ENCODE measurements at places on chromosomes 12 and 14.

DNA sequence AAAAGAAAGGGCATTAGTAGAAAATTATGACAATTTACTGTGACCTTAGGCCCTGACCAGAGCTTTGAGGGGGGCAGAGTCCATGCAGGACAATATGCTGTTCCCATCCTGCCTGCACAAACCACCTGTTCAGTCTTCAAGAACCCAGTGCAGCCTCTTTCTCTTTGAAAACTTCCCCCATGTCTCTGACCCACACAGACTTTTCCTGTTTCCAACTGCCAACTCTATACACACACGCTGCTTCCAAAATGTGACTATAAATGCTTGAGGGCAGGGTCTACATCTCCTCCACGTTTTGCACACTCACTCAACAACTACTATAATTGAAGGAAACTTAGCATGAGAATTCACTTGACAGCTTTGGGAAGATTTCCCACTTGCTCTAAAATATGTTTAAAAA, 36.6 kb upstream of the SYCP3 start:
- peak; percentile 74 for DNase-seq

- no peak for DNase-seq
Measured at GRCh38 chr14:32933629-32934072, 5.0 kb upstream of the NPAS3 start.

DNA sequence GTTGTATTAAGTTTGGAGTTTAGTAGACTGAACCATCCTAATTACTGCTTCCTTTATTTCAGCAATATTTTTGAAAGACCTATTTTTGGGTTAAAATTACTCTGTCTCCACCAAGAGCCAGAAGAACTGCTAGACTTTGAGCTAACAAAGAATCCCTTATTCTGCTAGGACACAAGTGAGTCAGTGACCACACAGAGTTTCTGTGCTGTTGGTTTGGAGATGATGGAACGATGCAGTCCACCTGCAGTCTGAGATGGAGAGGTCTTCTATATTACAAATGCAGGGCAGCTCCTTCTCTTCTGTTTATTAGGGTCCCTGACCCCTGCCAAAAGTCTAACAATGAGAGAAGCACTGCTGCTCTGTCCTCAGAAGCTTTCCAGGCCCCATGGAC, 6.7 kb upstream of the STXBP6 start:
- DNase-seq = no peak

GRCh38 chr12:93567174-93567573, 5.3 kb upstream of the SOCS2 start:
- no peak for DNase-seq

- no peak for DNase-seq
Measured at GRCh38 chr12:107032266-107032665, 45.3 kb upstream of the MTERF2 start.

DNA sequence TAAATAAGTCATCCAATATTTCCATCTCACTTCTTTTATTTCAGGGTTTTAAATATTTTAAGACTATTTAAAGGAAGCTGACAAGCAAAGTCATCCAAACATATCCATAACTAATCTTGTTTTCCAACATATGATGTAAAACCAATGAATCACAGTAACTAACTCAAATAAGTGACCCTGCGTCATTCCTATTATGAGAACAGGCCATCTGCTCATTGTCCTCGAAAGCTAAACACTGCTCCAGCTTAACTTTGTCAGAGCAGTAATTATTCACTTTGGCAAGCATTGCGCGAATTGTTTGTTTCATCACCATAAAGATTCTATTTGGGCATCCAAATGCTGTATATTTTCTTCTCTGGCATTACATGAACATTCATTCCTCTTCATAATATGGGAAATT, 99.1 kb downstream of the CAPZA3 start:
- DNase-seq = no peak

- DNase-seq = no peak
Measured at GRCh38 chr14:21215130-21215878, 53.9 kb downstream of the HNRNPC start.

DNA sequence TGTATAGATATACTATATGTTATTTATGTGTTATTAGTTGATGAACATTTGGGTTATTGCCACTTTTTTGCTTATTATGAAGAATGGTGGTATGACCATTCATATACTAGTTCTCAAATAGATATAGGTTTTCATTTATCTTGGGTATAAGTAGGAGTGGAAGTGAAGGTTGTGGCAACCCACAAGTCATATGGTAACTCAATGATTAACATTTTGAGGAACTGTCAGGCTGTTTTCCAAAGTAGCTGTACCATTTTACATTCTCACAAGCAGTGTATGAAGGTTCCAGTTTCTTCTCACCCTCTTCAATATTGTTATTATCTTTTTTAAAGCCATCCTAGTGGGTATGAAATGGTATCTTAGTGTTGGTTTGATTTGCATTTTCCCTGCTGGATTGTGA, 19.0 kb upstream of the MSRB3 start:
- DNase-seq = no peak

Data from Jurkat, Clone E6-1 (cell line).